ENCODE measurements at places on chromosomes 7 and 10. TPM values are rescaled to one million over a fixed set of nuclear protein-coding genes. Genes with fewer than 3 reads are reported as not detected.

The FAM185A gene
- 7.8 TPM for polyA plus RNA-seq

The TUBB8 gene
- 0.63 TPM for polyA plus RNA-seq

The SFTPD gene
- 1.5 TPM for polyA plus RNA-seq

The DNAH11 gene
- polyA plus RNA-seq: 2.3 TPM

The TBC1D12 gene
- 18.4 TPM for polyA plus RNA-seq

The TMEM236 gene
- polyA plus RNA-seq: 0.29 TPM

The EPO gene
- polyA plus RNA-seq: not detected
